Aorta (tissue), 5 donors: ENCODE measurements at places on chromosomes 7 and 10. TPM values are rescaled to one million over a fixed set of nuclear protein-coding genes. Genes with fewer than 3 reads are reported as not detected.

- no peak within 1 kb of the TSS for H3K4me3 ChIP-seq
- peaks cover 3% of the 10 kb centered on the region for H3K4me1 ChIP-seq
- peak within 1 kb of the TSS; percentile 35 for H3K27ac ChIP-seq
- DNase-seq = peak; percentile 64
- no peaks in the 10 kb centered on the region for H3K27me3 ChIP-seq
- H3K36me3 ChIP-seq = no peaks in the 10 kb centered on the region
Observed at GRCh38 chr10:69278446-69278963, at the start of gene HK1. HK1 (plus strand) TSS chr10:69278496.

GRCh38 chr10:79081353-79082034, 12.7 kb downstream of the ZMIZ1 start:
- no peaks in the 10 kb centered on the region for H3K4me1 ChIP-seq
- no peak overlapping the region for H3K27ac ChIP-seq
- H3K4me3 ChIP-seq = no peak overlapping the region
- no peaks in the 10 kb centered on the region for H3K36me3 ChIP-seq

- peaks cover 6% of the 10 kb centered on the region for H3K4me1 ChIP-seq
- DNase-seq = no peak
- H3K4me3 ChIP-seq = no peak overlapping the region
- no peak overlapping the region for H3K27ac ChIP-seq
Observed at GRCh38 chr7:137925754-137926153, 76.1 kb downstream of the CREB3L2 start.

DNA sequence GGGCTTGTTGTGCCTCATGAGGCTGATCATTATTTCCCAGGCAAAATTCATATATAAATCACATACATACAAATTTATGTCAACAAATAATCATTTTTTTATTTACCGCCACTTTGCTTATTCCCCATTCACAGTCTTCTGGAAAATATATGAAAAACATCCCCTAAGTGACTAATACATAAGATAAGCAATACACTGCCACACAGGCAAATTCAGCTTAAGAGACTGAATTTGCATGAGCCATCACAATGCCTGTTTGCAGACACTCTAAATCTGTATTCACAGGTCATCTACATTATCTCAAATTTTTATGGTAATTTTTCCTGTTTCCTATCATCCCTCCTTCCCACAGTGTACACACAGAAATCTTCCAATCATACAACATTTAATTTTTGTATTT, 13.2 kb downstream of the OSBPL3 start:
- no peaks in the 10 kb centered on the region for H3K27me3 ChIP-seq
- no peak overlapping the region for H3K4me3 ChIP-seq
- H3K36me3 ChIP-seq = no peaks in the 10 kb centered on the region
- no peak overlapping the region for H3K27ac ChIP-seq

DNA sequence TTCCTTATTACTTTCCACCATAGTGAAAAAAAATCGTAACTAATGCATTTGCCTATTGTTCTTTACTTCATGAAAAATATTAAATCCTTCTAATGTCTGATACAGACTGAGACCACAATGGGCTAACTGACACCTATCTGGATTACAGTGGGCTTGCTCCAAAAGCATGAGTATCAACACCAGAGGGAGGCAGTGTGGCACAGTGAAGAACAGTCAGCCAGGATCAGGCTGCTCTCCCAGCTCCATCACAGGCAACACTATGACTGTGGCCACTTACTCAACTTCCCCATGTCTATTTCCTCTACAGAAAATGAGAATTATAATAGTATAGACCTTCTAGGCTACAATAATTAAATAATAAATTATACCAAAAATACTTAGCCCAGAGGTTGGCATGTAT, 97.2 kb downstream of the SLC25A13 start:
- H3K4me3 ChIP-seq = no peak overlapping the region
- H3K4me1 ChIP-seq = no peaks in the 10 kb centered on the region
- H3K27me3 ChIP-seq = no peaks in the 10 kb centered on the region
- DNase-seq = no peak
- H3K36me3 ChIP-seq = no peaks in the 10 kb centered on the region

- no peak for DNase-seq
- H3K36me3 ChIP-seq = no peaks in the 10 kb centered on the region
- no peak overlapping the region for H3K27ac ChIP-seq
- no peaks in the 10 kb centered on the region for H3K27me3 ChIP-seq
Observed at GRCh38 chr10:30827531-30828120, 198.1 kb upstream of the LYZL2 start.

- H3K4me1 ChIP-seq = peaks cover 3% of the 10 kb centered on the region
- H3K27ac ChIP-seq = no peak overlapping the region
- peak overlapping the region; percentile 99 for H3K4me3 ChIP-seq
- DNase-seq = no peak
Observed at GRCh38 chr10:136465-136762, 1.2 kb downstream of the ZMYND11 start.

GDF2 gene
- not detected for total RNA-seq

CYP2C19 gene
- not detected for total RNA-seq

HEPACAM2 gene
- total RNA-seq = not detected

DENND2A gene
- total RNA-seq = 19.2 TPM
